Activated CD4-positive, CD25-positive, alpha-beta regulatory T cell treated with anti-CD3 and anti-CD28 coated beads, Interleukin-2, amount 50 U/mL, for 24 hours (primary cell): ENCODE measurements at places on chromosomes 3 and 15.
A peak's percentile ranks its signal among the peaks of the same experiment; 100 is the strongest.

GRCh38 chr15:73704869-73705645 is 20.9 kb downstream of the CD276 start:
- ATAC-seq = peak; percentile 68

- ATAC-seq = no peak
Observed at GRCh38 chr3:173748105-173748504, 350.6 kb downstream of the NLGN1 start.

- ATAC-seq = no peak
Observed at GRCh38 chr15:91870876-91871537, 17.5 kb downstream of the SLCO3A1 start.

- ATAC-seq = peak; percentile 32
Observed at GRCh38 chr3:151268267-151269235, 9.8 kb downstream of the P2RY14 start.

GRCh38 chr3:4888913-4889846 is 90.1 kb upstream of the BHLHE40 start:
- ATAC-seq = peak; percentile 58

DNA sequence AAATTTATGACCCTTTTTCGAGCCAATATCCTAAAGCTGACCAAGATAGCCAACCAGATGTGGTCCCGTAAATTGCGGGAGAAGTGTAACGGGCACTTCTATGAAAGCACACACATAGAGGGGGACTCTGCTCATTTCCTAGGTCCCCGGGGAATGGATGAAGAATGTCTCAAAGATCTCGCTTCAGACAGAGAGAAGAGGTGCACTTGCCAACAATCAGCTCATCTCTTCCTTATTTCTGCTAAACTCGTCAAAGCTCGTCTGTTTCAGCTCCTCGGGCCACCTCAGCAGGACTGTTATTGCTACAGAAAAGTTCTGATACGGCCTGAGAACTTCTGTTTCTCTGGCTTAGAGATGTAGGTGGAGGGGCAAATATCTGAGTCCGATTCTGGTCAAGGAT is 71.8 kb downstream of the TM2D3 start:
- no peak for ATAC-seq

DNA sequence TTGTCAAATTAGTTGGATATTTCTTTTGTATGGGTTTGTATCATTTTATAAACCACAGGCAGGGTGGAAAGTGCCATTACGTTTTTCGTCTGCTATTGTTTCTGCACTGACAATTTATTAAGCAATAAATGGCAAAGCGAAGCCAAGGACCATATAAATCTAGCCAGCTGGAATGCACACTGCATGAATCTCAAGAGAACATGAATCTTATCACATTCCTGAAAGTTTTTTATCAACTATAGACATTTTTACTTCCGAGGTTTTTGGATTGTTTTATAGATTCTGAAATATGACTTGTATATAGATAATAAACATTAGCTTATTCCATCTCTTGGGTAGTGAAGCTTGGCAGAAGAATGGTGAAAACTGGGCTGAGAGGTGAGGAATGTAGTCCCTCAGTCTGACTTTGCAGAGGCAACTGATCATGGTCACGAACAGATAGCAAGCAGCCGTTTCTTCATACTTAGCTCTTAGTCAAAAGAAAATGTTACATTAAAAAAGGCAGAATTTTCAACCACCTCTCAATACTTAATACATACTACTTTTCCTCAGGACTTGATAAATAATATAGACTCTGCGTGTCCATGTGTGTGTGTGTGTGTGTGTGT is 102.7 kb downstream of the OSBPL10 start:
- no peak for ATAC-seq

DNA sequence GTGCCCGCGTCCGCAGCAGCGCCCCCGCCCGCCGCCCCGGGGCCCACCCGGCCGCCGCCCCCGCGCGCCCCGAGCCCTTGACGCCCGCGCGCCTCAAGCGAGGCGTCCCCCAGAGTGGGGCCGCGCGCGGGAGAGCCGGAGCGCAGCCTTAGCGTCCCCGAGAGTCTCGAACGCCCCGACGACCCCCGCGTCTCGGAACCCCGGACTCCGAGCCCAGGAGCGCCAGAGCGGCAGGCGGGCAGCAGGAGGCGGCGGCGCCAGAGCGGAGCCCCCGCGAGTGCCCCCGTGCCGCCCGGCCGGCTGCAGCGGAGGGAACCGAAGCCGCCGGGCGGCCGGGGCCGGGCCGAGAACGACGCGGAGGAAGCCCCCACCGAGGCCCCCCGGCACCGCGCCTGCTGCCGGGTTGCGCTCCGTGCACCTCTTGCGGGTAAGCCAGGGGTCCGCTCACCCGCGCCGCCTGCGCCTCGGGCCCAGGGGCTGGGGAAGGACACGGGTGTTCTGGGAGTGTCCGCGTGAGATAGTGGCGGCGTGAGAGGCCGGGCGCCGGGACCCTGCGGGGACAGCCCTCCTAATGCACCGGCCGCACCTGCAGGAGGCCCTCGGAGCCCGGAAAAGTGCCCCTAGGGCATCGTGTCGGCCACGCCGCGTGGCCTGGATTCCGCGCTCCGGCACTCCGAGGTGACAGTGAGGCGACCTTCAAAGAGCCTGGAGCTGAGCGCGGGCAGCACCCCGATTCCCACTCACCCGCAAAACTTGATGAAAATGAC is 52.0 kb upstream of the ULK4 start:
- peak; percentile 14 for ATAC-seq

DNA sequence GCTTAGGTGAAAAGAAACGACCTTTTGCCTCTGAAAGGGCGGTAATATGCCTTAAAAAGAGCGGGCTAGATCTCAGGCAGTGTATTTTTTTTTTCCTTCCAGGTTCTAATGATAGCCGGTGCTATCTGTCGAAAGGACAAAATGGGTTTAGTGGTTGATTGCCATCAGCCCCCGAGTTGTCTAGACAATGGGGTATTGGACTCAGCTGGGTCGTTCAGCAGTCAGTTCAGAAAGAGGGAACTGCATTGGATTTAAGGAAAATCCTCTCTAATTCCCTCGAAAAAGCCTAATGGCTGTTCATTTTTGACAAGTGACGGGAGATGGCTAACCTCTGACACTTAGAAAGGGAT is 728 bp downstream of the EIF2B5 start:
- ATAC-seq = no peak

DNA sequence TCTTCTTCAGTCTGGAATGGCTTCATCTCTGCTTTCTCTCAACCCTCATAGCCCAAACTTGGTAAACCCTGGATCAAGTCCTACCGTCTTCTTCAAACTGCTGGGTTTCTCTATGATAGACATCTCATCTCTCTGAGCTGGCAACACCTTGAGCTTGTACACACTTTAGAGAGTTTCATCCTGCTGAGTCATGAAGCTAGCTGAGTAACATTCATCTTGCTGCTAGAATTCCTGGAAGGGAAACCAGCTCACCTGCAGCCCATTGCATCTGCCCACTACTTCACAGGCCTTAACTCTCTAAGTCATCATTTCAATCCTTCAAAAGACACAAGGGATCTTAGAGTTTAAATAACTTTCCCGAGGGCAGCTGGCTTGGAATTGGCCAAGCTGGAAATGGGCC is 175.5 kb upstream of the RORA start:
- peak; percentile 30 for ATAC-seq

DNA sequence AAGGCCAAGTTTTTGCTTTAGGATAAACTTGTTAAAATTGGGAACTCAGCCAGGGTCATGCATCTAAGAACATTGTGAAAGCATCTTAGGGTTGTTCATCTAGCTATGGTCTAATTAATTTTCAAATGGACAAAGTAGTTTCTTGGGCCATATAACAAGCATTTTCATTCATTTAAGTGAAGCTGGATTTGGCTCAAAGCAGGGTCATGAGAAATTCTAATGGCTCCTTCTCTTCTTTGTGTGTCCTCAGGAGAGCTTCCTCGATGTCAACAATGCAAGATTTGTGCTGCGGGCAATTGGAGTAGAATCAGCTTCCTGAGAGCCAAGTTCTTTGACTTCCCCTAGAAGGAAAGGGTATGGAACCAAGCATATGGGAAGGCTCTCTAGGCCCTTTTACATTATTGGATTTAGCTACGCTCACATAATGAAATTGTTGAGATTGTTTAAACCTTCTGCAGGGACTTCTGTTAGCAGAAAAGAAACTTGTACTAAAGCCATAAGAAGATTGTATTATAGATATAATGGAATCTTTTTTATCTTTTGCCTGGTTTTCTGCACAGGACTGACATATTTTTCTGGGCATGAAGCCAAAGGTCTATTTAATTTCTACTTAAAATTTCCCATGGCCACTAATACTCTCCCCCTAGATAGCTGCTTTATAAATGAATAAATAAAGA is 1.8 kb upstream of the SAMMSON start:
- ATAC-seq = no peak

DNA sequence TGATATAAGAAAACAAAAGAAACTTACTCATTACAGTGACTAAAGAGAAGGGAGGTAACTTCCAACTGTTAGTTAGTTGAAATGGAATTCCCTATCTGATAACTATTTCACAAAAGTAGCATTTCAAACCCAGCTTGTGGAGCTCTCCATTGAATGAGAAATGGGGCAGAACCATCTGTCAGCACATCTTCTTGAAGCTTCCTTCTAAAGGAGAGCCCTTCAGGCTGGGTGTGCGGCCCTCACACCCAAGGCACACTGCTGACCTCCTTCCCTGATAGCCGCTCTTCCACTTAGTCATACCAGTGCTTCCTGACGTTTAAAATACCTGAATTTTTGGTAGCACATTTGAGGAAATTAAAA is 28.1 kb upstream of the VEPH1 start:
- ATAC-seq = no peak

DNA sequence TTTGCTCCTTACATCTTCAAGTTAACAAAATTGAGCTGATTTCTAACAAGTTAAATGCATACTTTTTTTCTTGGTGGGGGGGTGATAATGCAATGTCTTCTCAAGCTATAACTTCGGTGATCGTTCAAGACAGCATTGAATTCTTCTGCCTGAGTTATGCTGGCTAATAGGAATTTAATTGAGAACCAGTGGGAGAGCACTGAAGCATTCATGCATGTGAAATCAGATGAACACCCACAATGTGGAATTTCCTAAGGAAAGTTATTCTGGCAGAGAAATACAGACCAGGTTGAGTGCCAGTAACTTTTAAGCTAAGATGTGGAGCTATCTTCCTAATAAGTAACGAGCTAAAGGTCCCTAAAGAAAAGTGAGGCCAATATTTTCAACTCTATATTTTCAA is 3.0 kb downstream of the SPATA16 start:
- no peak for ATAC-seq

- ATAC-seq = no peak
Observed at GRCh38 chr3:41041462-41041861, 157.8 kb upstream of the CTNNB1 start.

GRCh38 chr15:68706256-68706655 is 114.4 kb downstream of the ANP32A start:
- ATAC-seq = no peak

DNA sequence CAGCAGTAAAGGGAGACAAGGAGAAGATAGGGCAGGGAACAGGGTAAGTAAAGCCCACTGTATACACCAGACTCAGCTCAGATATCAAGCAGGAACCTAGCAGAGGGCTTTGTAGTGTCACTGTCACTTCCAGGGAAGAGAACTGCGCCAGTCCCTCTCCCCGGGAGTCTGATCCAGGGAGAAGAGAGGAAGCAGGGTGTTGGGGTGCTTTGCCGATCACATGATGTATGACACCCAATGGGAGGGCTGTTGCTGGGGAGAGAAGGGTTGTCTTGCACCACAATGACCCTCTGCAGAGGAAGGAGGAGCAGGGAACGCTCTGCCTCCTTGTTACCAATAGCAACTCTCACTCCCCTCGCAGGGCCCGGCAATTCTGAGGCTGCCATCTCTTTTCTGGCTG is 147.2 kb upstream of the SLC2A2 start:
- ATAC-seq = no peak

DNA sequence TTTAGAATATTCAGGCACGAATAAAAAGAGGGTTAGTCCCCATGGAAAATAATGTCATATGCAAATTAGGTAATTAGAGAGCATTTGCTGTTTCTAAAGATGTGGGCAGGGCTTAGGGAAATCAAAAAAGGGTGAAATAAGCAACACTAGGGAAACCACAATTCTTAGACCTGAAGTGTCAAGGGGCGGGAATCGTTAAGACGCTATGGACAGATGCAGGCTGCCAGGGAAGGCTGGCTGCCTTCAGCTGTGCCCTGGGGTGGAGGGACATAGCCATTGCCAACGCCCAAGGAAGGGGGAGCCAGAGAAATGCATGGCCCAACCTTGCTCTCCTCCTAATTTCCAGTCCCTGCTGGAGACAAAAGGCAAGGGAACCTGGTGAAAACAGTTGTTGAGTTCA is 141.7 kb upstream of the PROK2 start:
- ATAC-seq = peak; percentile 32

DNA sequence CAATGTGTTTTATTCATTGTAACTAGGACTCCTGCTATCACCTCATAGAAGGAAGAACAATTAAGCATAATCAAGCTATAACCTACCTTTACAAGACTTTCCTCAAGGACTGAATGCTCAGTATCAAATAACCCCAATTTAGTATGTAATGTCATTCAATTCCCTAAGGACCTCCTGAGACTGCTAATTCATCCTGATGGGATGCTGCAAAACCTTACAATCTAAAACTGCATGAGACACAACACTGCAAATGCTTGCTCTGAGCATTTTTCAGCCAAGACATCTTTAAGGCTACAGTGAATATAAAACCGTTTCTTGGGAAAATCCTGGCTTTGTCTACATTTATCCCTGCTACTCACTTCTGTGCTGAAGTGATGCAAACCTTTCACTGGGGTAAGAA is 69.9 kb downstream of the RYK start:
- no peak for ATAC-seq

DNA sequence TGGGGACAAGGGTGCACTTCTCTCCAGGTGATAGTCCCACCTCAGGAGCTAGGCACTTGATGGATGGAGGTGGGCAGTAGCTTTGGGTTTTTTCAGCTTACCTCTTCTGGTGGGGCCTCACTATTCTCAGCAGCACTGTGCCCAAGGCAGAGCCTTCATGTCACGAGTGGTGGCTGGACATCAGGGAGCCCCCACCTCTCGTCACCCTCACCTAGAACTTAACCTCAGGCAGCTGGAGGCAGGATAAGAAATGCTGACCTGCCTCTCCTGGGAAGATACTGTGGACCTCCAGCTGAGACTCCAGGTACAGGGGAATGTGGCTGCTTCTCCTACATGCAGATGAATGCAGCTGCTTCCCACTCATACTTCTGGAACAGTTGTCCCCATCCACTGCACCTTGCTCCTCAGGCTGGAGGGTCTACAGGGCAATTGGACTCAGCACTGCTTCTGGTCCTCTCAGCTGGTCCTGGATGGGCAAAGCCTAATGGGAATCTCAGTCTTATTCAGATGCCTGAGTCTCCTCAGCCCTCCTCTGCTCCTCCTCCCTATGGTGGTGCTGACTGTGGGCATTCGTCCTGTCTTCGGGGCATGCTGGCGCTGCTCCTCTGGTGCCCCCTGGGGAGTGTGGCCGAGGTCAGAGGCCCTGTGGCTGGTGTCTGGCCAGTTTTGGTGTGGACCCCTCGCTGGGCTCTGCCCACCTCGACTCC is 129.9 kb downstream of the KLF13 start:
- ATAC-seq = no peak
